SJSA1 (cell line): ENCODE measurements at places on chromosomes 7 and 10.

- no peak for DNase-seq
These were observed 203.6 kb downstream of the MACC1 start for GRCh38 chr7:20013536-20013935.

DNA sequence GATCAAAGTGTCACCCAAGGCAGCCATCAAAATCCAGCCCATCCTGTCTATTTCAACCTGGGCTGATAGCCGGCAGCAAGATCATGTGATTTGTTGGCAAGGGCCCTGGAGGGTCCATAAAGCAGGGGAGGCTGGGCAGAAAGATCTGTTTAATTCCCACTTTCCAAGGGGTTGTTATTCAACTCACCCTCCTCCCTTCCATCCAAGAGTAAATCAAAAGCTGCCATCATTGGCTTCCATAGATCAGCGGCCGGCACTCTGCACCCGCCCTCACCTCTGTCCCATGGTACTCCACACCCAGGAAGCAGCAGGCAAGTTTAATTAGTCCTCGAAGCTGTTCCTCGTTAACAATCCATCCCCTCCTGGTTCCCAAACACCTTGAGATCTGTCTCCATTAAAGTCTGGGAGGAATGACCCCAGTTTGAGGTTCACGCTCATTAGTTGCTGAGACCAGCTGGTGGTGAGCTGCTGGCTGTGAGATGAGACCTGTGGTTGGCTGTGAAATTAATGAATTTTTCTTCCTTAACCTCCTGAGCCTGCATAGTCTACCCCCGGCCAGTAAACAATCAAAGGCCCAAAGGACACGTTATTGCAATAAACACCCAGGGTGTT lies 120.6 kb upstream of the CHST15 start:
- no peak for DNase-seq

GRCh38 chr7:22452960-22453558 lies 46.9 kb downstream of the STEAP1B start:
- DNase-seq, result no peak

GRCh38 chr10:97927622-97928021 lies 78.0 kb downstream of the GOLGA7B start:
- DNase-seq, result no peak

GRCh38 chr7:151575410-151575809 lies 55.7 kb upstream of the RHEB start:
- no peak for DNase-seq
